ENCODE measurements at places on chromosomes 2 and 18.

DNA sequence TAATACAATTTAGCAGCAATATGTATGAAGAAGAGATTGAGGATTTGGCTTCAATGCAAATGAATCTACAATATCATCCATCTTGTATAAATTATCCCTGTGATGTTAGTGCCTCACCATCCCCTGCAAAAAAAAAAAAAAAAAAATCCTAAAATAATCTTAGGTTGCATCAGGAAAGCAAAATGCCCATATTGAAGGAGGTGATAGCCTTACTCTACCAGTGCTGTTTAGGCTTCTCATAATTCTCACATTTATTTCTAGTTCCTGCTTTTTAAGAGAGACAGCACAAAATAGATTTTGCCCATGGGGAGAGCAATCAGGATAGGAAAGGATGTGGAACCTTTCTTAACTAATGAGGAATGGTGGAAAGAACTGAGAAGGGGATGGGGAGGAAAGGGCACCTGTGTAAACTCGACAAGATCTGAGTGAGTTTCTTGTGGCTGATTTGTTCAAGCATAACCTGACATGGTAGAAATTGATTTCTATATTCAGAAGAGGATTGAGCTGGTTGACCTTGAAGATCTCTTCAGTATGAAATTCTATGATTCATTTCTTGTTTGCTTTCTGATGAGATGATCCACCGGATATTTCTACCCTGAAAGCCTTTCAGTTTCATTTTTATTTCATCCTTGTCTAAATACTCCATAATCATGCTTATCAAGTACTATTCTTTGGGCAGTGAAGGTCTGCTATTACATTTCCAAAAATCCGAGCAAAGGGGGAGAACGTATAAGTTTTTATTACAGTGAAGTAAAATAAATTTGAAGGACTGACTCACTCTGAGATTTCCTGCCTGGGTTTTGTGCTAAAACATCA is 391.2 kb downstream of the PTPRM start:
- DNase-seq: no peak

GRCh38 chr2:181252262-181253148 is 204.7 kb upstream of the ITGA4 start:
- DNase-seq: no peak

GRCh38 chr2:10039658-10040410 is 3.5 kb upstream of the KLF11 start:
- no peak for DNase-seq

GRCh38 chr18:46320297-46320696 is 216.1 kb downstream of the HAUS1 start:
- DNase-seq: no peak

- no peak for DNase-seq
These were observed 56.3 kb upstream of the CCDC195 start for GRCh38 chr2:224772494-224772893.

GRCh38 chr2:77232909-77233425 is 289.2 kb downstream of the LRRTM4 start:
- no peak for DNase-seq

- DNase-seq: no peak
These were observed 39.6 kb downstream of the TTC39C start for GRCh38 chr18:24054130-24054529.

Measured in activated CD4-positive, alpha-beta T cell treated with anti-CD3 and anti-CD28 coated beads for 24 hours (primary cell).